Activated T-helper 1 cell treated with anti-CD3 and anti-CD28 coated beads, Interleukin-2, amount 50 U/mL, for 16 hours (primary cell): ENCODE measurements at places on chromosomes 12 and 14.

GRCh38 chr14:103393676-103394626, 8.7 kb downstream of the MARK3 start:
- no peak for DNase-seq

- no peak for DNase-seq
These were observed 218.6 kb downstream of the PAX9 start for GRCh38 chr14:36880276-36880675.

DNA sequence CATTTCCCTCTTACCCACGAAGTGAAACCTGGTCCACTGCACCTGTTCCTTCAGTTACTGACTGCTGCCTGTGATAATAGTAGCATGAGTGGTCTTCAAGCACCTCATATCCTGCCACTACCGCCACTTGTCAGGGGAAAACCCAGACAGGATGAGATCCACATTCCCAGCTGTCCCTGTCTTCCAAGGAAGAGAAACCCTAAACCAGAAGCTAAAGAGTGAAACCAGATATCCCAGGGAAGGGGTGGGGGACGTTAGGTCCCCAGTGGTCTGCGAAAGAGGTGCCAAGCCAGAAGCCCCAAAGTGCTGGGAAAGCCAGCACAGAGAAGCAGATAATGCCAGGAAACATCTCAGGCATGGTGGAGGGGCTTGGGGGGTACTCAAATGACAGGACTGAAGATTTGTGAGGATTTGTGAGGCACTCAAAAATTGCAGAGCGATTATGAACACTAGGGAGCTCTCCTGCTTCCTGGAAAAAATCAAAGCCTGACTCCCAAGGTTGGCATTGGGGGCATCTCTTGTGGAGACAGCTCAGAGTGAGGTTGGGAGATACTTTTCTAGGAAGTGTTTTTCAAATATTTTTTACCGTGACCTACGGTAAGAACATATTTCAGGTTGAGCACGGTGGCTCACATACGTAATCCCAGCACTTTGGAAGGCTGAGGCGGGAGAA, 77.9 kb downstream of the TMEM30B start:
- DNase-seq: no peak

- no peak for DNase-seq
These were observed 204.5 kb downstream of the ERC1 start for GRCh38 chr12:1195513-1195912.

- no peak for DNase-seq
These were observed 286.3 kb downstream of the RPAP3 start for GRCh38 chr12:47419497-47419896.

GRCh38 chr14:23183479-23183878, at the start of gene SLC7A8:
SLC7A8 (minus strand) TSS chr14:23183660; CDS start chr14:23182914, 746 bp downstream.
- DNase-seq: no peak

- DNase-seq: no peak
These were observed 36.3 kb downstream of the LIMA1 start for GRCh38 chr12:50246873-50247612.

DNA sequence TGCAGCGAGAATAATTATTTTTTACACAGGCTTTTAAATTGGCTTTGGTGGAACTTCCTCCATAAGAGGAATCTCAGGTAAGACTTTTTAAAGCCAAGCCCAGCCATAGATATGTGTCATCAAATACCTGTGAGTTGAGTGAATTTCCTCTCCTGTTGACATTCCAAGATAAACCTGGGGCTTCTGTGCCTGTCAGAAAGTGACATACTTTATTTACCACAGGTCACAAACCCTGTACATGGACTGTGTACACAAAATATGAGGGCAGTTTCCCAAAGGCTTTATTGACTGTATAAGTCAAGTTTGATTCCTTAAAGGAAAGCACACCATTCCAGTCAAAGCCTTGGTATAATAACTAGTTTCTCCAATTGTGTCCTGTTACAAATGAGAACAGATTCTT, 25.9 kb upstream of the SRSF5 start:
- no peak for DNase-seq
